ENCODE measurements at places on chromosomes 6 and 20.
A peak's percentile ranks its signal among the peaks of the same experiment; 100 is the strongest.

DNA sequence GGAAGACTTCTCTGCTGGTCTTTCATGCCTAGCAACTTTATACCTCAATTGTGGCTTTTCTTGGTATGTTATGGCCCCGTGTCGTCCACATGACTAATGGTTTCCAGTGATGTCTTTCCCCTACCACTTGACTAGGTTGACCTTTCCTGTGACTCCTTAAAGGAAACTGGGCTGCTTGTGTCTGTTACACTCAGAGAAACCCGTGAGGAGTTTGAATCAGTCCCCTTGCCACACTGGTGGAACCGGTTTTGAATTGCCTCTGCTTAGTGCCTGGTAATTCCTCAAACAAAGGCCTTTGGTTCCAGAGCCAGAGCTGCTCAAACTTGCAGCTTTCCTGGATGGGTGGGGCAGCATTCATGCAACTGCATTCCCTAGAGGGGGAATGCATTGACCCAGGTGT, 21.9 kb downstream of the ECT2L start:
- DNase-seq = no peak

DNA sequence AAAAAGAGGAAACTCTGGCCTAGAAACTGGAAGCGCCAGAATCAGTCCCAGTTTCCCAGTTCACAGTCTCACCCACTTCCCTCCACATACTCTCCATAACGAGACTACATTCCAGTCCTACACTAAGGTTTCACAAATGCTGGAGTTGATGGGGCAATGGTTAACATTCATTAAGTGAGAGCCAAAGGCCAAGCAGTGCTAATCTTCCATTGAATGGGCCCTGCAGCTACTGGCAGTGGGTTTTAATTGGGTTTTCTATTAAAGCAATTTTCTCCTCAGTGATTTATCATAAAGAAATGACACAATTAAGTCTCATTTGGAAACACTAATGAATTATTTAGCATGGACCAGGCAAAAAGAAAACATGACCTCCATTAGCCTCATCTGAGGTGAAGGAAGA, 20.8 kb upstream of the NRSN1 start:
- DNase-seq = no peak

DNA sequence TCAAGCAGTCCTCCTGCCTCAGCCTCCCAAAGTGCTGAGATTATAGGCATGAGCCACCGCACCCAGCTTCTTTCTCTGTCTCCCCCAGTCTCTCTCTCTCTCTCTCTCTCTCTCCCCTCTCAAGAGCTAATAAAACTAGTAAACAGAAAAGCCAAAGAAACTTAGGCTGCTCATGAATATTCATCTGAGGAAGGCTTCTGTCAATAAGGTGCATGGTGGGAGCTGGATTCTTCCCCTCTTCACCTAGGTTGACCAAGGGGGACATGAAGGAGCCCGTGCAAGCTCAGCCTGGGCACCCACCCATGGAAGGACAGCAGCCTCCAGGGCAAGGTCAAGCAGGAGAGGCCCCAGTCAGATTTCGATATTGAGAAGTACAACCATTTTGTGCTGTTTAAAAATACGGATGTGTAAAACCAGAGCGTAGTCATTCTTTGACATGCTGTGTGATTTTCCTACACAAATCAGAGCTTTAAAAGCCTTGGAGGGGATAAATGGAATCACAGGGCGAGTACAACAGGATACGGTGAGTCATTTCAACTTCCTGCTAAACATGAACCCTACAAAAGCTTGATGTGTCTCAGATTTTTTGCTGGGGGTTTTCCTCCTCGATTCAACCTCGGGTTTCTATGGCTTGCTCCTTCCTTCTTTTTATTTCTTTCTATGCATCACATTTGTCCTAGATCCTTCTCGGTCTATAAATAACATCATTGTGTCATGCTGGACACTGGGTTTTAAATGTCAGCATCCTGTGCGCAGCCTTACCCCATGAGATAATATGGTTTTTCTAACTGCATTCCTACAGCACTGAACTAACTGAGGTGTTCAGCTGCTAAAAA, 368.9 kb upstream of the JARID2 start:
- no peak for DNase-seq

GRCh38 chr6:53568776-53569616, 24.1 kb upstream of the GCLC start:
- DNase-seq = no peak

DNA sequence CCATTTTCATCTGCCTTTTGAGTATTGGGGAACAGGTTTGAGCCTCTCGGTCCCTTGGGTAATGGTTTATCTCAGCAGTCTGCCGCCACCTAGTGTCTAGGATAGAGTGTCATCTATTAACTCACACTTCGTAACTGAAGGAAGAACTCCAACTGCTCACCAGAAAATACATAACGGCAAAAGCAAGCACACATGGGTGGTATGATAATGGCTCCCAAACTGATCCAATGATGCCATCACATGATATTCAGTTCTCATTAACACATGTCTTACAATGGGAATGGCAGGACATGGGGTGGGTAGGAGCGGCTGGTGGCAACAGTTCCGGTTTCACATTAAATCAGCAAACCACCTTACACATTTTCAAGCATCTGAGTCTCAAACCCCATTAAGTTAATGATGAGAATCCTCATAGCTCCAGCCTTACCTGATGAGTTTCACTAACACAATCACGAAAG, 110.7 kb upstream of the PHACTR1 start:
- DNase-seq = peak; percentile 15

- DNase-seq = no peak
Measured at GRCh38 chr6:106161893-106162292, 75.8 kb downstream of the PRDM1 start.

GRCh38 chr6:158662607-158662953, 12.7 kb downstream of the SYTL3 start:
- DNase-seq = no peak

GRCh38 chr20:61045876-61046585, 206.0 kb upstream of the CDH4 start:
- DNase-seq = no peak

DNA sequence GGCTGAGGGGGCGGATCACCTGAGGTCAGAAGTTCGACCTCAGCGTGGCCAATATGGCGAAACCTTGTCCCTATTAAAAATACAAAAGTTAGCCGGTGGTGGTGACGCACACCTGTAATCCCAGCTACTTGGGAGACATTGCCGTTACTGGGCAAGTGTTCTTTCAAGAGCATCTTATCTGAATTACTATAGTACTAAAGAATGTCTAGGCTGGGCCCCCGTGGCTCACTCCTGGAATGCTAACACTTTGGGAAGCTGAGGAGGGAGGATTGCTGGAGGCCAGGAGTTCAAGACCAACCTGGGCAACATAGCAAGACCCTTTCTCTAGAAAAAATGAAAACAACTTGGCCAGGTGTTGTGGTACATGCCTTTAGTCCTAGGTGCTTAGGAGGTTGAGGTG, 859 bp upstream of the ZFP57 start:
- DNase-seq = no peak

- no peak for DNase-seq
Measured at GRCh38 chr6:13566500-13566899, 7.9 kb upstream of the SIRT5 start.

DNA sequence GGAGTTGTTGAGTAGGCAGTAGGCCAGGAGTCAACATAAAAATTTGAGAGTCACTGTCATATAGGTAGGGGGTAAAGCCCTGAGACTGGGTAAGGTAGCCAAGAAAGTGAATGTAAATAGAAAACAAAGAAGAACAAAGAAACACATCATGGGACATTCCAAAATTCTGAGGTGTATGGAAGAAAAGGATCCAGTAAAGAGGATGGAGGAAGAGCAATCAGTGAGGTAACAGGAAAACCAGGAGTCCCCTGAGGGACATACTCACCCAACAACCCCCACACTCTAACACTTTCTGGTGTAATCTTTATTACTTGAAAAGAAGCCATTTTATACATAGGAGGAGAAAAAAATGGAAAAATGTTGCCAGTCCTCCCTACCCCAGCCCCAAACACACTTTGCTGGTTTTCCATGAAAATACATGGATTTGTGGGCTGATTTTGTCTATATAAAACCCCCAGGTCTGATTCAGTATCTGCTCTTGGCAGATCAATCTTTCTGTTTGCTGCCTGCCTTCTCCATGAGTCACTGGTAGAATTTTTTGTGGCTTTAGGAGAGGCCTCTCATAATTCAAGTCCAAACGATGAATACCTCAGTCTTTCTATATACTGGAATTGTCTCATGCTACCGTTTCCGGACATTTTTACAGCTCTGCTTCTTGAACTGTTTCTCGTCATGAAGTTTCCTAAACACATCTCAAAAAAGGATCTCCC, 271.4 kb upstream of the MAN1A1 start:
- DNase-seq = peak; percentile 35

DNA sequence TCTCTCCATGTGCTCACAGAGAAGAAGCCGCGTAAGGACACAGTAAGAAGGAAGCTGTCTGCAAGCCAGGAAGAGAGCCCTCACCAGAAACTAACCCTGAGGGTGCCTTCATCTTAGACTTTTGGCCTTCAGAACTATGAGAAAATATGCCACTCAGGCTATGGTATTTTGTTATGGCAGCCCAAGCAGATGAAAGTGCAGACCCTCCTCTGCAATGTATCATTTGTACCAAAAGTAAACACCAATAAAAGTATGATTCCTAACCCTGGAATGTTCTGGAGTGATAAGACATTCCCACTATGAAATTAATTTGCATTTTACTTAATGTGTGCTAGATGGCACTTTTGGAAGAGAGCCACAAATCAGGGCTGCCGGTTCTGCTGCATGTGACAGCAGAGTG, 594.3 kb downstream of the UTRN start:
- no peak for DNase-seq

GRCh38 chr20:59782986-59783640, 150.3 kb downstream of the SYCP2 start:
- DNase-seq = peak; percentile 18

- DNase-seq = no peak
Measured at GRCh38 chr20:47713878-47714450, 71.3 kb downstream of the SULF2 start.

GRCh38 chr20:13264907-13265306, 43.8 kb downstream of the ISM1 start:
- no peak for DNase-seq

DNA sequence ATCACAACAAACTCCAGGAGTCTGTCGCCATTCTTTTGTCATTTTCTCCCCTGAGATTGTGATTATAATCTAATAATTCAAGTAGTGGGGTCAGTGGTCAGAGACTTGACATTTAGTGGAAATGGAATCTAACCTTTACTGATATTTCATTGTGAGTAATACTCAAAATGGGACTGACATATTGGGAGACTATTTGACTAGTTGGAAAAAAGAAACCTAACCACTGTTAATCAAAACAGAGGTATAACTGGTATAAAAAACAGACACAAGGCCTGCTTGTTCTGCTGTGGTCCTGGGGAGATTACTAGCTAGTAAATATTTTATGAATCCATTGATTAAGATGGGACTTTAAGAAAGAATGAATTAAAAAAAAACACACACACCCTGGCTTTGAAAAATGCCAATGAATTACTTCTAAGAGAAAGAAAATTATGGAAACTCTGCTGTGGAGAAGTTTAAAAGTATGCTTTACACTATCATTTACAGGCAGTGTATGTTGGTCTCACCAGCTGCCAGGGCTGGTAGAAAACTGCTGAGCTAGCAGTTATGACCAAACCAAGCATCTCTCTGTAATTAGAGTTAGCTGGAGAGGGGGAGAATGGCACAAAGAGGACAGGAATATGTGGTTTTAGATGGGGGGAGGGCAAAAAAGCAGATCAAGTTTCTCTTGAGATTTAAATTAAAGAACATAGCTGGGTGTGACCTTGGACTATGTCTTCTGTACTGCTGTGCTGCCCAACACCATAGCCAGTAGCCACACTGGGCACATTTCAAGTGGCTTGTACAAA, 103.7 kb downstream of the FYN start:
- no peak for DNase-seq

GRCh38 chr6:56040223-56040622, 164.8 kb upstream of the BMP5 start:
- DNase-seq = no peak

DNA sequence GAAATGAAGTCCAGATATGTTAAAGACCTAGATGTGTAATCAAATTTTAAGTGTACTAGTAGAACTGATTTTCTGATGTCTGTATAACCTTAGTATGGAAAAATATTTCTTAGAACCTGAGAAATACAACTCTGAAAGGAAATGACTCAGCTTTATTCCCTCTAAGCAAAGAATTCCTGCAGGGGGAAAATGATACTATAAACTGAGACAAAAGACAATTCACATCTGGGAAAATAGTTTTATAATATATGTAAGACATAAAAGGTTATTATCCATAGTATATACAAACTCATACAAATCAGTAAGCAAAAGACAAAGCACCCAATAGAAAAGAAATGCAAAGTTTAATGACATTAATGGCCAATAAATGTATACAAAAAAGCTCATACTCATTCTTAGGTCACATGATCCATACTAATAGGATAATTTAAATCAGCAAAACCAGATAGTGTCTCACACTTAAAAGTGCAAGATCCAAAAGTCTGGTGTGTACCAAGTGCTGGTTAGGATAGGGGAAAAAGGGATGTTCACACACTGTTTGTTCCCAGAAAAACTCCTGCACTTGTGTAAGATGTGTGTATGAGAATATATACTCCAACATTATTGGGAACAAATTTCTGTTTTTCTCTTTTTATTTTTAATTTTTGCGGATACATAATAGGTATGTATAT, 22.6 kb downstream of the RNF217 start:
- DNase-seq = no peak

GRCh38 chr6:34922177-34922663, 33.2 kb downstream of the ANKS1A start:
- DNase-seq = no peak

- DNase-seq = no peak
Measured at GRCh38 chr20:50434653-50435396, 75.4 kb upstream of the PTPN1 start.

- no peak for DNase-seq
Measured at GRCh38 chr6:157571269-157571668, 190.3 kb downstream of the ZDHHC14 start.

- no peak for DNase-seq
Measured at GRCh38 chr6:42095094-42095493, 44.8 kb downstream of the TAF8 start.

DNA sequence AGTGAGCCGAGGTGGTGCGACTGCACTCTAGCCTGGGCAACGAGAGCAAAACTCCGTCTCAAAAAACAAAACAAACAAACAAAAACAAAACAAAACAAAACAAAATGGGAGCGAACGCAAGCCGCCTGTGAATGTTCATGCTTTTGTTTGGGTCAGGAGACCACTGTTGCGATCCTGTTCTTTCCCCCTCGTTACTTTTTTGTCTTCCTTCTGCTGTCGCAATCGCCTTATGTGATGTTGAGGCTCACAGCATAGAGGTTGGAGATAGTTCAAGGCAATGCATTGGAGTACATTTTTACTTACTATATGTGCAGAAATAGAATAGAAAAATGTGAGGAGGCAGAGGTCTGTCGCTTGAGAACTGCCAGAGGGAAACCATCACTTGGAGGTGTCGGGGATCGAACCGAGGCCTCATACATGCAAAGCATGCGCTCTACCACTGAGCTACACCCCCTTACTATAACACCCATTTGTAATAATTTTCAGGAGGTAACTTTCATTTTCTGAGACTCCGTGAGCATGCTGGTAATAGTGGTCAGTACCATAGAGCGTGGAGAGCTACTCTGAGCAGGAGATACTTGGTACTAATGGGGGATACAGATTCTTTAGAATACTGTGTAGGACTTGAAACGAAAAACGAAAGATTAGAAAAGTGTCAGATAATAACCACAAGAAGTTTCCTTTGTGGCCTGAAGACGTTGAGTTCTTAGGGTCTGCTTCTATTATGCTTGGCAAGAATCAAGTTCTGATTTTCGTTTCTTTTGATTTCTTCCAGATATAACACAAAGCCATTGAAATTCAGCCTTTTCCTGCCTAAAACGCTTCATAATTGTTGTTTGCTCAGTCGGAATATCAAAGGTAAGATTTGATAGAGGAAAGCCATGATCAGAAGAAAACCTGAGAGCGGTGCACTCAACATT, 121.1 kb downstream of the TRIM27 start:
- no peak for DNase-seq
